Stimulated activated CD4-positive, alpha-beta T cell treated with anti-CD3 and anti-CD28 coated beads, TNF-alpha, amount 100 ng/mL, for 1 hour (primary cell): ENCODE measurements at places on chromosomes 12 and 14.

DNA sequence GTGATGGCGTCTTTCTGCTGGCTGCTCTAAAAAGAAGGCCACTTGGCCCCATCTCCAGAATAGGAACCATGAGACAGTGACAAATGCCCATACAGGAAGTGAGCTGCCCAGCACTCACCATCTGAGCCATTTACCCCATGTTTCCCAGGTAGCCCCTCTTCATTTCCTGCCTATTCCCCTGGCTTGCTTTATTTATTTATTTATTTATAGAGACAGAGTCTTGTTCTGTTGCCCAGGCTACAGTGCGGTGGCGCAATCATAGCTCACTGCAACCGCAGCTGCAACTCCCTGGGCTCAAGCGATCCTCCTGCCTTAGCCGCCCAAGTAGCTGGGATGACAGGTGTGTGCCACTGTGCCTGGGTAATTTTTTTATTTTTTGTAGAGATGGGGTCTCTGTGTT is 71.2 kb downstream of the RIN3 start:
- DNase-seq = no peak

GRCh38 chr14:75469606-75470237 is 41.9 kb downstream of the JDP2 start:
- DNase-seq = no peak

- DNase-seq = no peak
Measured at GRCh38 chr12:8011331-8011730, 21.2 kb upstream of the FOXJ2 start.

GRCh38 chr12:117119592-117120198 is 20.5 kb upstream of the TESC start:
- DNase-seq = no peak

- DNase-seq = no peak
Measured at GRCh38 chr14:35384455-35385041, 20.0 kb downstream of the NFKBIA start.
